ENCODE measurements at places on chromosomes 7 and 10.

GRCh38 chr10:111556666-111557065 is 479.8 kb downstream of the ADRA2A start:
- DNase-seq: no peak

- DNase-seq: peak; percentile 4
Measured at GRCh38 chr10:118459642-118460193, 117.6 kb upstream of the FAM204A start.

- DNase-seq: no peak
Measured at GRCh38 chr7:22549051-22549450, 49.1 kb upstream of the STEAP1B start.

- no peak for DNase-seq
Measured at GRCh38 chr10:125201791-125202622, 41.6 kb upstream of the CTBP2 start.

- no peak for DNase-seq
Measured at GRCh38 chr7:39816462-39817060, 133.5 kb upstream of the CDK13 start.

DNA sequence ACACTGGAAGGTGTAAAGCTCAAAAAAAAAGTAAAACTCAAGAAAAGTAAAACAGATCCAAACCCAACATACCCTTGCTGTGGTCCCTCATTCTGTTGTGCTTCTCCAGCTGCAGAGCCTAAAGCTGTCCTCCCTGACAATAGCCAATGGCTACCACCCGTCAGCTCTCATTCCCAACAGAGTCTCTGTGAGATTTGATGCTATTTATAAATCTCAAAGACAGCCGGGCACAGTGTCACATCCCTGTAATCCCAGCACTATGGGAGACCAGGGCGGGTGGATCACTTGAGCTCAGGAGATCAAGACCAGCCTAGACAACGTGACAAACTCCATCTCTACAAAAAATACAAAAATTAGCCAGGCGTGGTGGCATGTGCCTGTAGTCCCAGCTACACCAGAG is 116.0 kb downstream of the KMT2E start:
- no peak for DNase-seq

All from activated T-helper 1 cell treated with anti-CD3 and anti-CD28 coated beads, Interleukin-2, amount 50 U/mL, for 16 hours (primary cell).